Thoracic aorta endothelial cell (primary cell): ENCODE measurements at places on chromosomes 6 and 20. TPM values are rescaled to one million over a fixed set of nuclear protein-coding genes. Genes with fewer than 3 reads are reported as not detected.

Gene PAK5
- total RNA-seq, result not detected in 2 replicates

Gene RIPOR2
- not detected in 2 replicates for total RNA-seq

Gene PPDPF
- 41.0 and 75.0 TPM in 2 replicates for total RNA-seq

Gene SCUBE3
- total RNA-seq, result 0.40 and 0.72 TPM in 2 replicates

Gene DEFB113
- not detected in 2 replicates for total RNA-seq

Gene EYA4
- under 0.01 TPM in 1 of 2 replicates, not detected in the other for total RNA-seq

Gene TRIM10
- not detected in 2 replicates for total RNA-seq

Gene SAPCD1
- 0.66 and 1.6 TPM in 2 replicates for total RNA-seq

Gene CD109
- 30.5 and 44.1 TPM in 2 replicates for total RNA-seq

Gene F13A1
- total RNA-seq, result not detected in 2 replicates

Gene MYLK2
- 0.29 and 0.40 TPM in 2 replicates for total RNA-seq

Gene OR2H2
- not detected in 2 replicates for total RNA-seq

Gene RFX6
- total RNA-seq, result not detected in 2 replicates
